Pancreas (tissue), 10 donors: ENCODE measurements at places on chromosomes 5 and 9. TPM values are rescaled to one million over a fixed set of nuclear protein-coding genes. Genes with fewer than 3 reads are reported as not detected.
A peak's percentile ranks its signal among the peaks of the same experiment; 100 is the strongest.

NR5A1 gene
- not detected for total RNA-seq

GPX3 gene
- 26.3 TPM for total RNA-seq

ARID3C gene
- total RNA-seq = not detected

UNC13B gene
- total RNA-seq = 25.6 TPM

GRCh38 chr5:127256886-127257597, 33.6 kb upstream of the MEGF10 start:
- no peak overlapping the region for H3K4me3 ChIP-seq
- no peaks in the 10 kb centered on the region for H3K4me1 ChIP-seq
- no peak overlapping the region for H3K27ac ChIP-seq
- H3K27me3 ChIP-seq = no peaks in the 10 kb centered on the region
- no peak for DNase-seq

DNA sequence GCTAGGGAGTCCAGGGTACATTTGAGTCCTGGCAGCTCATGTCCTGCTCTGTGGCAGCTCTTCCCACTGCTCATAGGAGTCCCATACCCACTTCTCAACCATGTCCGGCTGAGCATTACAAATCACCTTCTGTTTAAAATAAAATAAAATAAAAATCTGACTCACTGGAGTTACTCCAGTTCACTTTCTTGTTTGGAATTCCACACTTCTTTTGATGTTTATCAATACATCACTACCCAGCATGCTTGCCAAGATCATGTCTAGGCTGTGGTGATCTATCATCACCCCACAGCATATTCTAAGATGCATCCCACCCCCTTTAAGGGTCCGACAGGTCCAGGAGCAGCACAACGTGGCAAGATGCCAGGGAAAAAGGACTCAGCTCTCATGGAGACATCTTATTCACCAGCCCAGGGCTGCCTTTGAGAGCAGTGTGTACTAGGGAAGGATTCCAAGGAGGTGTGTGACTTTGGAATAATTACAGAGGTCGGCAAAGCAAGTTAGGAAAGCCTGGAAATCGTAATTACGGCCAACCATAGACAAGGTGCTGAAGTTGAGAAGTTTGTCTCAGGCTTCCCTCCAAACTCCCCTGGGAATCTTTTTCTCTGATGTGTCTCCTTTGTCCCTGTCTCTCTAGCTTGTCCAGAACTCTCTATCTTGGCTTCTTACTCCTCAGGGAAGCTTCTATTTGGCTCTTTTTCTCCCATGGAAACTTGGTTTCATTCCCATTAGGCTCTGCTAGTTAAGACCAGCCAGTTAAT, 111.4 kb upstream of the SLC1A3 start:
- no peak for DNase-seq
- H3K27me3 ChIP-seq = peaks cover 2% of the 10 kb centered on the region
- H3K4me1 ChIP-seq = no peaks in the 10 kb centered on the region
- no peak overlapping the region for H3K27ac ChIP-seq
- H3K4me3 ChIP-seq = no peak overlapping the region
- H3K36me3 ChIP-seq = no peaks in the 10 kb centered on the region

GRCh38 chr5:138870611-138871010, 4.5 kb downstream of the LRRTM2 start:
- no peaks in the 10 kb centered on the region for H3K36me3 ChIP-seq
- no peaks in the 10 kb centered on the region for H3K27me3 ChIP-seq
- no peak for DNase-seq
- peaks cover 10% of the 10 kb centered on the region for H3K4me1 ChIP-seq
- H3K27ac ChIP-seq = no peak overlapping the region

DNA sequence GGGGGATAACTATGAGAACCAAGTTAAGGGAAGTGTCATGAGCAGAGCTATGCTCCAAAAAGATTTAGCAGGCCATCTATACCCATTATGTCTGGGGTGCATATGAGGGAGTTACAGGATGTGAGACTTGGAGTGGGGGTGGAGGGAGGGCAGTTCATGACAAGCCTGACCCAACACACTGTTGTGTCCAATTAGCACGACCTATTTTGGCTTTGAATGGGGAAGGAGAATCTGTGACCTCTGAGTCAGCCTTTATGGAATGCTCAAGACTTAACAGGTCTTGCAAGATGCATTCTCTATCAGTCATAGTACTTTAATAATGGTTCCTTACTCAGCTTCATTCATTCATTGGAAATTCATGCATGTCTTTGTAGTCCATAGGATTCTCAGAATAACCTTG, 71.7 kb downstream of the GRIA1 start:
- no peak overlapping the region for H3K4me3 ChIP-seq
- no peak for DNase-seq
- no peak overlapping the region for H3K27ac ChIP-seq

DNA sequence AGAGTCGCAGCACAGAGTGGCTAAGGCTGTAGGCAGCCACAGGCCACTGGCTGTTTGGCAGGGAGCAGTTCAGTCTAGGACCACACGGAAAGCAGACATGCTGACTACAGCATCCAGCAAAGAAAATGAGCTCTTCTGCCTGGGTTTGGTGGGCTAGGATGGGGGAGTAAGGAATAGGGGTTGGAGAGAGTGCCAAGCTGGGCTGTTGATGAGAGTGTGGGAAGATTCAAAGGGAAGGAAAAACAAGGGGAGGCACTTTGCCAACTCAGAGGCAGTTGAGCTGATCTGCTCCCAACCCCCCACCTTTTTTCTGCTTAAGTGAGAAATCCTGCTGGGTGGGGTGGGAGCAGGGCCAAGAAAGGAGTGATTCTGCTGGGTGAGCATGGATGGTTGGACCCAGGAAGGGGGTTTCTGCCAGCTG, 35.9 kb downstream of the SVEP1 start:
- no peak for DNase-seq
- H3K27ac ChIP-seq = no peak overlapping the region
- H3K36me3 ChIP-seq = no peaks in the 10 kb centered on the region
- H3K27me3 ChIP-seq = no peaks in the 10 kb centered on the region
- no peak overlapping the region for H3K4me3 ChIP-seq

- no peaks in the 10 kb centered on the region for H3K4me1 ChIP-seq
- H3K27me3 ChIP-seq = no peaks in the 10 kb centered on the region
- DNase-seq = no peak
- H3K27ac ChIP-seq = no peak overlapping the region
- H3K4me3 ChIP-seq = no peak overlapping the region
Measured at GRCh38 chr5:134063188-134063820, 51.2 kb upstream of the TCF7 start.

GRCh38 chr9:126861707-126862103, 1.3 kb downstream of the ZBTB34 start:
- H3K27me3 ChIP-seq = no peaks in the 10 kb centered on the region
- H3K4me3 ChIP-seq = peak overlapping the region; percentile 92
- peaks cover 8% of the 10 kb centered on the region for H3K4me1 ChIP-seq
- H3K36me3 ChIP-seq = no peaks in the 10 kb centered on the region
- peak overlapping the region; percentile 74 for H3K27ac ChIP-seq

GRCh38 chr5:90434116-90434714, 24.7 kb upstream of the CETN3 start:
- H3K36me3 ChIP-seq = no peaks in the 10 kb centered on the region
- no peak overlapping the region for H3K4me3 ChIP-seq
- peaks cover 5% of the 10 kb centered on the region for H3K4me1 ChIP-seq
- no peak for DNase-seq

- H3K4me1 ChIP-seq = no peaks in the 10 kb centered on the region
- no peaks in the 10 kb centered on the region for H3K36me3 ChIP-seq
- no peaks in the 10 kb centered on the region for H3K27me3 ChIP-seq
- no peak overlapping the region for H3K4me3 ChIP-seq
- no peak overlapping the region for H3K27ac ChIP-seq
Measured at GRCh38 chr9:79976257-79977073, 404.7 kb downstream of the TLE4 start.
